GF-D8 (cell line): ENCODE measurements at places on chromosomes 12 and 14.

GRCh38 chr12:117836999-117837736 is 131.6 kb downstream of the KSR2 start:
- DNase-seq = no peak

DNA sequence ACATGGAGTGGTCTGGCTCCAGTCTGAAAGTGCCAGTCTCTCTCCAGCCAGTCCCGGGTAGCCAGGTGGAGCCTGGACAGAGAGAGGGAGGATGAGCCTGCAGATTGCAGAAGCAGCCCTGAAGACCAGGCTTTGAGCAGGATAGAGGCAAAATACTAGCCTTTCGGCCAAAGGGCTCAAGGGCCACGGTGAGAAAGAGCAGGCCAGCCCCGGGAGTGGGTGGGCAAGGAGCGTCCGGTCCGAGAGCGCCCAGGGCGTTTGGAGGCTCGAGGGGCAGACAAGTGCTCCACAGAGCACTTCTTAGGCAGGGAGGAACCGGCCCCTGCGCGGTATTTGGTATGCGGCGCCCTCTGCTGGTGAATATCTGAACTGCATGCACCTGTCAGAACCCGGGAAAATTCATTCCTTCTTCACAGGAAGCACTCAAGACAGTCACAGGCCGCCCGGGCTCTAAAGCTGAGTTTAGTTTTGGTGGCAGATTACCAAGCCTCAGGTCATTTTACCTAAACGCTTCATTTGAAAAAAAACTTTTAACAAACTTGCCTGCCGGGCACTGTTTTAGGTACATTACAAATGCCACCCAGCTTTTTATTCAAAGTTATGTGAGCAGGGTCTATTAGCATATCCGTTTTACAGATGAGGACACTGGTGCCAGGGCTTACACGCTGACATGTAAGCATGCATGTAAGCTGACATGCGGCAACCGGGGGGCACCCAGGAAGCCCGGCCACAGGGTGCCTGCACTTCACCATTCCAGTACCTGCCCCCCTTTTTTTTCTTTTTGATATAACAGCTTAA is 21.0 kb upstream of the PSMC1 start:
- DNase-seq = peak; percentile 6

DNA sequence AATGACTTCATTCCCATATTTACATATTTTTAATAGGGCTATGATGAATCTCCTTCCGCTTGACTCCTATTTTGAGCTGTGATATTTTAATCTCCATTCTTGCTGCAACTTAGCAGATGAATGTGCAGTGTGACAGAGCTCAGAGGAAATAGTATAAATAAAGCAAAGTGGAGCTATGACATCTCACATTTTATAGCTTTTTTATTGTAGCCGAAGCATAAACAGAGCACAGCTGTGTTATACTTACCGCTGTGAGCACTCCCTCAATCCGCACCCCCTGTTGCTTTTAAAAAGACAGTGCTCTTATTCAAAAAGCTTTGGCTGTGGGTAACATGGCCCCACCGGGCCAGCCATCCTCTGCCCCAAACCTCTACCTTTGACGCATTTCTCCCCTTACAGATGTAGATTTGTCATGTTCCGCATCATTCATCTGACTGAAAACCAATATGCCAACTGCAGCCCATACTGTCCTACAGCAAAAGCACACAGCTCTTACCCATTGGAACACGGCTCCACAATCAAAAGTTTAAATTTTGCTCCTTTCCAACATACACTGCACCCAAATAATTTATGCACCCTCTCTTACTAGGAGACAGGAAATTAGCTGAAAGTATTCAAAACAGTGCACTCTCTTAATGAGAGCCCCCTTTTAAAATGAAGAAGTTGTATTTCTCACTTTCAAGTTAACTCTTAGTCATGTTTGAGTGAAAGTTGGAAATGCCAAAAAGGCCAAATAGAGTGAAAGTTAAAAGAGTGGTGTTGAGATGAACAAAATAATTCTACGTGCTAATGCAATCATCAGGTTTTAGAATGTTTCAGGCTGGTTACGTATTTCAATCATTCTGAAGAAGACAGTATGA is 429.3 kb upstream of the SOX5 start:
- no peak for DNase-seq

- peak; percentile 30 for DNase-seq
These were observed 8.5 kb downstream of the WSB2 start for GRCh38 chr12:118052324-118053070.

DNA sequence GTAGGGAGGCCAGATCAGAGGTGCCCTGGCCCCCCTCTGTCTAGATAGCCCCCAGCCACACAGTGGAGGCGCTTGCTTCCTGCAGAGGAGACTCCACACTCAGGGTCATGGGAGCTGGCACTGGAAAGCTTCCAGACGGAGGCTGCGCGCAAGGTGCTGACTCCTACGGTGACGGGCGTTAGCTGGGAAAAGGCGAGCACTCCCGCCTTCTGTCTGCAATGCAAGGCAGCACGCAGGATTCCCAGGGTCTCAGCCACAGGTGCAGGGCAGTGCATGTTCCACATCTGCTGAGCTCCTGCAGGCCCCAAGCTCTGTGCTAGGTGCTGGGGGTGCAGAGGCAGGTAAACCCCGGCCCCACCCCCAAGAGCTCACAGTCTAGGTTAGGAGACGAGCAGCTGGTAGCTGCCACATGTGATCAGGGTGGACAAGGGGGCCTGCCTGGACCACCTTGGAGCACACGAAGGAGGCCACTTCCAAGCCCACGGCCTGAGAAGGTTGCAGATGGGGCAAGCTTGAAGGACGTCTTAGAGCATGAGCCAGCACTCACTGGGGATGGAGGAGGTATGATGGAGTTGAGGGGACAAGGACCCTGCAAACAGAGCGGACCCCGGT is 310.9 kb upstream of the DIO3 start:
- no peak for DNase-seq

- no peak for DNase-seq
These were observed 17.9 kb upstream of the KRT86 start for GRCh38 chr12:52256584-52256935.

DNA sequence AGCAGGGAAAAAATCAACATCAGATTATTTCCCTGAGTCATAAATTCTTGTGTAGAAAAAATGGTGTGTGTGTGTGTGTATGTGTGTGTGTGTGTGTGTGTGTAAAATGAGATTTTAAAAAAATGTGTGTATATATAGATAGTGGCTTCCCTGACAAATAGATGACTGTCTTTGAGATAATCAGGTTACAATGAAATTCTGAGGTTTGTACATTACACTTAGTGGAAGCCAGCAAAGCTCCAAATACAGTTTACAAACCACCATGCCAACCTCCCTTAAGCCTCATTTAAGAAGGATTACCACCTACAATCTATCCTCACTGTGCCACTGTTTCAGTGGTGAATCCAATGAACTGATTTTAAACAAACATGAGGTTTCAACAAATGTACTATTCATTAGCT is 93.8 kb downstream of the MED13L start:
- DNase-seq = no peak

GRCh38 chr14:100375266-100375962 is 52.3 kb downstream of the SLC25A47 start:
- peak; percentile 83 for DNase-seq

DNA sequence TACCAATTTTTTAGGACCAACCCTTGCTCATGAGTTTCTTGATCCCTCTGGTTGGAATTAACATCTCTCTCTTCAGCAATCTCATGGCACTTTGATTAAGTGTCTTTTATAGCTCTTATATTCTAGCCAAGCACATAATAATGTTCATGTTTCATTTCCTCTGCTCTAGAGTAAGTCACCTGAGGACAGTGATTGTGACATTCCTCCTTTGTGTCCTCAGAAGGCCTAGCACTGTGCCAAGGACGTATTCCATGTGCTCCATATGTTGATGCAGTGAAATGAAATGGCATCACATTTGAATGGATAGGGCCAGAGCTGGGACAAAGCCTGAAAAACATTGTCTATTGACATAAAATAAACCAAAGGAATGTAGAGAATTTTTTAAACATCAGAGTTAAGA is 322.8 kb upstream of the PRICKLE1 start:
- no peak for DNase-seq
